ENCODE measurements at places on chromosomes 16 and 17. TPM values are rescaled to one million over a fixed set of nuclear protein-coding genes. Genes with fewer than 3 reads are reported as not detected.

- peak; percentile 32 for DNase-seq
Measured at GRCh38 chr17:1882836-1883235, 53.0 kb downstream of the RPA1 start.

DNA sequence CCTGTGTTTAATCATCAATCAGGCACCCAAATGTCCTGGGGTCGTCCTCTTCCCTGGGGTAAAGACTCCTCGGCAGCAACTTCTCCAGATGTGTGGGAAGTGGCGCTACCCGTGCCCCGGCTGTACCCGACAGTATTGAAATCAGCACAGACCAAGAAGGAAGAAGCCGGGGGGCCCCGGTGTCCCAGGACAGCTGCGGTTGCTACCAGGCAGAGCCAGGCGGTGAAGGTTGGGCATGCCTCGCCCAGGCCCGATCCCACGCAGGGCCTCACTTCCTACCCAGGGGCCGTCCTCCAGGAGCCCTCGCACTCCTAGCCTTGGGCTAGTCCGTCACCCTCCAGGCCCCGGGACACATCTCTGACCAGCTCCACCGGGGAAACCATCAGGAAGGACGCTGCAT lies 9.0 kb upstream of the CCDC154 start:
- no peak for DNase-seq

GRCh38 chr17:74296548-74296936 lies 22.5 kb downstream of the DNAI2 start:
- DNase-seq = peak; percentile 40

- peak; percentile 68 for DNase-seq
Measured at GRCh38 chr17:16915752-16916556, 56.0 kb downstream of the TNFRSF13B start.

- DNase-seq = no peak
Measured at GRCh38 chr17:31295489-31295871, 1.6 kb downstream of the OMG start.

GRCh38 chr17:40551091-40551878 lies 14.0 kb downstream of the CCR7 start:
- peak; percentile 63 for DNase-seq

GRCh38 chr16:30096105-30096861 lies at the start of gene YPEL3:
Gene YPEL3 (minus strand): TSS chr16:30096213. CDS start chr16:30095482, 731 bp downstream.
- peak; percentile 91 for DNase-seq

GRCh38 chr17:55564081-55564480 lies 52.8 kb upstream of the SMIM36 start:
- DNase-seq = no peak

DNA sequence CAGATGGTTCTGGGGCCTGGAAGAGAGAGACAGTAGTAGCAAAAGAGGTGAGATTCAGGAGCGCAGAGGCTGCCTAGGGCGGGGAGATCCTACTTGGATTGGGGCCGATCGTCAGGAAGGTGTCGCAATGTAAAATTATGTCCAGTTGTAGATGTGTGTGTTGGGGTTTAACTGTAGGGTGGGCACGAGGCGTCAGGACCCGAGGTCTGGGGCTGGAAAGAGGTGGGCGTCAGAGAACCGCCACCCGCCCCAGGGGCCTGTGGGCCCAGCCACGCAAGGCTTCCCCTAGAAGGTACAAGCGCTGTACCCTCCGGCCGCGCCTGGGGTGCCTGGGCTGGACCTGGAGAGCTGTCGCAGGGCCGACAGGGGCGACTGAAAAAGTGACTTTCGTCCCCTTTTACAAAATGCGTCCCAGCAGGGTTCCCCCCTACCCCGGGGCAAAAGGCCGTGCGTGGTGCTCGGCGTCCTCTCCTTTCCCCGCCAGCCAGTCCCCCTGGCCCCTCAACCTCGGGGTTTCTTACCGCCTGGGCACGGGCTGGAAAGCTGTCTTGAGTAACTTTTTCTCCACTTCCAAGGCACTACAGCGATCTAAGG lies 2.8 kb downstream of the IRX3 start:
- no peak for DNase-seq

DNA sequence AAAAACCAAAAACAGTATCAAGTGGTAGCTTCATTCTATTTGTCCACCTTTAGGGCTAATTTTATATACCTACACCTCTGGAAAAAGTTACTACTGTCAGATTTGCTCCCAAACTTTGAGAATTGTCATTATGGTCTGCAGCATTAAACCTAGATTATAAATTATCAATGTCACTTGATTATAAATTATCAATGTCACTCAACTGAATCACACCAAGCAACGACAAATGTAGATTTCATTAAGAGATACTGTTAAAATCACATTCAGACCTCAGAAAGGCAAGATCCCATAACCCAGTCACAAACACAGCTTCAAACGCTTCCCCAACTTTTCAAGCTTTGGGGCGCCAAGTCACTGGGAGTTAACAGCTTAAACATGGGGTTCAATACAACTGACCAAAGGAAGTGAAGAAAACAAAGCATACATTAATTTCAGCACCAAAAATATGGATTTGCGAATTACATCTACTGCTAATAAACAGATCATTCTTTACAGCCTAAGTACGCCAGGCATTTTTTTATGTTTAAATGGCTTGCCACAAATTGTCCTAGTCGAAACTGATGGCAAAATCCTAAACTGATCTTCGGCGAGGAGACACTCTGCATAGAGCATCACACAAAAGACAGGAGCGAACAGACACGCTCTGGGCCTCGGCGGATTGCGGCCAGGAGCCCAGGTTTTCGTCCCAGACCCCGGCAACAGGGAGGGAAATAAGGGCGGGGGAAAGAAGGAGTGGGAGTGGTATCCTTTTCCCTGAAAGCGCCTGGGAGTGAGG lies 981 bp downstream of the GLG1 start:
- no peak for DNase-seq

DNA sequence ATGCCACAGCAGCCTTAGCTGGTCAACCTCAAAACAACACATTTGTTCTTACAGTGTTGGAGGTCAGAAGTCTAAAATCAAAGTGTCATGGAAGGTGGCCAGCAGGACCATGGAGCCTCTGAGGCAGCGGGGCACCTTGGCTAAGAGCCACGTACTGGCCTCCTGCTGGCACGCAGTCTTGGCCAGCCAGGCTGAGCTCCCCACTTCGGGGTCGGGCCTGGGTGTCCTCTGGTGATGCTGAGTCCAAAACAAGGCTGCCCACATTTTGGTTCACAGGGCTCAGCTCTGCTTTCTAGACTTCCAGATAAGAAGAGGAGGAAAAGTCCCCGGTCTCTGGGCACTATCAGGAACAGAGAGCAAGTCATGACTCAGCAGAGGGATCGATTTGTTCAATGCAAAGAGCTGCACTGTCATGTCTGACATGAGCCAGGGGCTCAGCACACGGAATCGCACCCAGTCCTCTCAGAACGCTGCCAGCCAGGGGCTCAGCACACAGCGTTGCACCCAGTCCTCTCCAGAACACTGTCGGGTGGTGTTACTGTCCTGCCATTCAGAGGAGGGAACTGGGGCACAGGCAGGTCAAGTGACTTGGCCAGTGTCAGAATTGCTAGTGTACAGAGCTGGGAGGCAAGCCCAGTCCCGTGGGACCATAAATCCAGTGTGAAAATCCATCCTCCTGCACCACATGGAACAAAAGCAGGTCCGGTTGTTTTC lies 2.5 kb downstream of the LGALS9 start:
- DNase-seq = peak; percentile 55

DNA sequence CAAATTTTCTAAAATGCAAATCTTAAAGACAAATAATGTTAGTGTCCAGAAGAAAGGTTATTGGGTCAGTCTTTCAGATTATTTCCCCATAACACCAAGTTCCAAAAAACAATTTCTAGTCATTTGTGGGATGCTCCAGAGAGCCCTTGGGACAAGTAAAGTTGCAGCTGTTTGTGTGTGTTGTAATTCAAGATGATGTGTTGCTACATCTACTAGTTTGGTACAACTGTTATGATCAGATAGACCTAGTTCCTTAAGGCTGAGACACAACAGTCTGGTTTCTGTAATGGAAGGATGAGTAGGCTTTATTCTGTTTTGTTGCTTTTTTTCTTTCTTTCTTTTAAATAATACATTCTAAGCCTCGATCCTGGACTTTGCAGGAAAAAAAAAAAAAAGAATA lies 41.9 kb downstream of the PIGL start:
- no peak for DNase-seq

DNA sequence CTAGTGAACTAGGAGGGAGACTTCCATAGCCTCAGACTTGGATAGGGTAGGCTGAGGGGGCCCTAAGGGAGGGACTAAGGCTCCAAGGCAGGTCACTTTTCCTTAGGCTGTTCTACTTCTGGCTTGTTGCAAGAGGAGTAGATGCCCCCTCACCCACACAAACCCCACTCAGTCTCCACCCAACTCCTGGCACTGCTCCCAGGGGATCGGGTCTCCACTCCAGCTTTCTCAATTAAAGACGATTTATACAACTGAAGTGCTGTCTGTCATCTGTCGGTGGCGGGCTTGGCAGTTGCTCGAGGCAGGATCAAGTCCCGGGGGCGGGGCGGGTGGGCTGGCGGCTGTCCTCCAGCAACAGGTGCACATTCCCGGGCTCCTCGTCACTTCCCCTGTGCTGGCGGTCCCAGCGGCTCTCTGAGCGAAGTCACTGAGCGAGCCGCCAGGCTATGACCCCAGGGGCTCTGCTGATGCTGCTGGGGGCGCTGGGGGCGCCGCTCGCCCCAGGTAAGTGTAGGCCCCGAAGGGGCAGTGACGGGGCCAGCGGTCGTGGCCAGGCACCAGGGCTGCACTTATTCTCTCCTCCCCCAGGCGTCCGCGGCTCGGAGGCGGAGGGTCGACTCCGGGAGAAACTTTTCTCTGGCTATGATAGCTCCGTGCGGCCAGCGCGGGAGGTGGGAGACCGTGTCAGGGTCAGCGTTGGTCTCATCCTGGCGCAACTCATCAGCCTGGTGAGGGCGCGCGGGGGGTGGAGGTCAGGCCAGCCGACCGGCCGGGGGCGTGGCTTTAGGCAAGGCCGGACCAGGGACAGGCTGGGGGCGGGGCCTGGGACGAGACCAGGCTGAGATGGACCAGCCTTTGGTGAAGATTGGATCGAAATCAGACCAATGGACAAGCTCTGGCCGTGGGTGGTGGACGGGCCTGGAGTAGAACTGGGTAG lies at the start of gene CHRNB1:
Gene CHRNB1 (plus strand): TSS at position 380 of the 937 bp plus-strand sequence. CDS start 67 bp downstream, at position 447.
- DNase-seq = peak; percentile 87

DNA sequence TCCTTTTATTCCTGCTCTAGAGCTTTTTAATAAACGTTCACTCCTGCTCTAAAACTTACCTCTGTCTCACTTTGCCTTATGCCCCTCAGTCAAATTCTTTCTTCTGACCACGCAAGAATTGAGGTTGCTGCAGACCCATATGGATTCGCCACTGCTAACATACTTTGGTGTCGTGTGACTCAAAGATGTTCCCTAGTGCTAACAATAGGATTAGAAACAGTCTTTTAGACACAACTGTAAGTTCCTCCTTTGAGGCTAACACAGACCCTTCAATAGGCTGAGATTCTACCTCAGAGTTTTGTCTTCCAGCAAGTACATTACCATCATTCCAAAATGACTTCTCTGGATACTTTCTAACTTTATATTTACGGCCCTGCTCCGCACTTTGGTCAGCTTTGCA lies 149.5 kb upstream of the COX10 start:
- DNase-seq = no peak

DNA sequence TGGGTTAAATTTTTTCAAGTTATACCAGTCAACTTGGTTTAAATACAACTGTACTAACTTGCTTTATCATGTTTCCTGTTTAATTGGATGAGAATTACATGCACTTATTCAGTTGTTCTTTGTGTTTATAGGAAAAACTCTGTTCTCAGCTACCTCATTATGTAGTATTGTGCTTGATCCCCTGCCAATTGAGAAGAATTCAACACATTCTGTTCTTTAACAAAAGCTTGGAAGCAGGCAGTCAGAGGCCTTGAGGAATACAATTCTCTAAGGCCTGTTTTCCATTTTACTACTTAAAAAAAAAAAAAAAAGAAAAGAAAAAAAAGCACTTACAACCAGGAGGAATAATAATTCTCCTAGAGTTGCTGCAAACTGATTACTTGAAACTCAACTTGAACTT lies 60.6 kb upstream of the CMIP start:
- DNase-seq = no peak

DNA sequence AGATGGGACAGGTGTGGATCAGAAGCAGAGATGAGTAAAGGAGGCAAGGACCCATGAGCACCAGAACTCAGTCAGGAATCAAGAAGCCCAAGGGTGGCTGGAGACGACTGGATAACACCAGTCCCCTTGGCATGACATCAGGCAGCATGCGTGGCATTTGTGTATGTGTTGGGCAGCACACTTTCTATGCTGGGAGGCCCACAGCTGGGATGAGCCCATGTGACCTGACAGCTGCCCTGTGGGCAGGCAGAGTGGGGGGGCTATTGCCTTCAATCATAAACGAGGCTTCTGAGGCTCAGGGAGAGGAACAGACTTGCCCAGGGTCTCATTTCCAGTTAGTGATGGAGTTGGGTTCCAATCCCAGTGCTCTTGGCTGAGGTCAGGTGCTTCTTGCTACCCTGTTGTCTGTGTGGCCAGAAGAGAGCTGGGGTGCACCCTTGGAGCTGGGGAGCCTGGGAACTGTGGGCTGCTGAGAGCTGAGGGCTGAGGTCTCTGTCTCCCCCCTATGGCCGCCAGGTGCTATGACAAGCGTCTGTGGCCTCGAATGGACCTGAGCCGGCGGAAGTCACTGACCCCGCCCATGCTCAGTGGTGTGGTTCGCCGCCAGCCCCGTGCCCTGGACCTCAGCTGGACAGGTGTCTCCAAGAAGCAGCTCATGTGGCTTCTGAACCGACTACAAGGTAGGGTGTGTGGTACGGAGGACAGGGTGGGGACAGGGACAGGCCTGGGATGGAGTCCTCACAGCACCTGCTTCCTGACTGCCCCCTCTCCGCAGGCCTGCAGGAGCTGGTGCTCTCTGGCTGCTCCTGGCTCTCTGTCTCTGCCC lies 7.1 kb upstream of the ORAI3 start:
- DNase-seq = peak; percentile 84

DNA sequence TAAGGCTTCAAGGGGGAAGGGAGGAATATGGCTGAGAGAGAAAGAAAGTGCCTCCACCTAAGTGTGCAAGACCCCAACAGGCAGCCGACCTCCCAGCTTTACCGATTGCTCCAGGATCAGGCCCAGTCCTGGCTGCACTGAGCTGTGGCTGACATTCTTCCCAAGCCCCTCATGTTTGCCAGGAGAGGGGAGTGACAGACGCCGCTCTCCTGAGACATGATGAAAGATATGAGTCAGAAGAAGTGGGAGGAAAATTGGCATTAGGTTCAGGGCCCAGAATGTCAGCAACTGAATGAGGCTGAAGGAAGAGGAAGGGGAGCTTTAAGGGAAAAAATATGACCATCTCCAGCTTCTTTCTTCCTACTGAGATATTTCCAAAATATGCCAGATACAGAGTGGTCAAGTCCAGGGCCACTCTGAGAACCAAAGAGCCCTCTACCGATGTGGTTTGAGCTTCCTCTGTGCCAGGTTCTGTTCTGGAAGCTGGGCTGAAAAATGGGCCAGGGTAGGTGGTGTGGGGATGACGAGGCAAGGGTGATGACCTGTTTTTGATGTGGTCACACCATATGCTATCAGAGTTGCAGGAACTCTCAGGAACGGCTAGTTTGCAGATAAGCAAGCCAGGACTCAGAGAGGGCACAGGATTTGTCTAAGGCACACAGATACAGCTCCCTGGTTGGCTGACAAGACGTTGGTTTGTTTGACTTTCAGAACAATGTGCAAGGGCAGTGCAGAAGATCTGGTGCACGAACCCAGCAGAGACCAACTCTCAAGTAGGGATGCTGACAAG lies 176.7 kb downstream of the SOX9 start:
- no peak for DNase-seq

Gene TBC1D3E
- total RNA-seq = not detected

Gene RAC3
- 7.0 TPM for total RNA-seq

Gene ADAM11
- total RNA-seq = 0.42 TPM

Gene HASPIN
- 13.2 TPM for total RNA-seq

Gene KIF2B
- not detected for total RNA-seq
